ENCODE measurements at places on chromosomes 4 and X.

DNA sequence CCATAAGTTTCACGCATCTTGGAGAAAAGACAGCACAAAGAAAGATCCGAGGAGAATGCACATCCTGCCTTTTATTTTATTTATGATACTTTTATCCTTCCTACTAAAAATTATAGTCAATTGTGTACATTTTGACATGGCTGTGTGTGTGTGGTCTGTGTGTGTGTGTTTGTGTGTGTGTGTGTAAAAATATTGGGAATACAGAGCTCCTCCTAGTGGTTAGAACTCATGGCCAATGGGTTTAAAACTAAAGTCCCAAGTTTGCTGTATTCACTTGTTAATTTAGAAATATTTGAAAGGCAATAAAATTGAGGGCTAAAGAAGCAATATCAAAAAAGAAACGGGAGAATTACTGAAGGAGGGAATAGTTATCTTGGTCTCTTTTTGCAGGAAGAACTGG, 47.5 kb downstream of the NKX6-1 start:
- no peak for DNase-seq

GRCh38 chr4:8025668-8026067, 86.0 kb upstream of the AFAP1 start:
- no peak for DNase-seq

- no peak for DNase-seq
Measured at GRCh38 chr4:30443289-30443688, 276.9 kb upstream of the PCDH7 start.

DNA sequence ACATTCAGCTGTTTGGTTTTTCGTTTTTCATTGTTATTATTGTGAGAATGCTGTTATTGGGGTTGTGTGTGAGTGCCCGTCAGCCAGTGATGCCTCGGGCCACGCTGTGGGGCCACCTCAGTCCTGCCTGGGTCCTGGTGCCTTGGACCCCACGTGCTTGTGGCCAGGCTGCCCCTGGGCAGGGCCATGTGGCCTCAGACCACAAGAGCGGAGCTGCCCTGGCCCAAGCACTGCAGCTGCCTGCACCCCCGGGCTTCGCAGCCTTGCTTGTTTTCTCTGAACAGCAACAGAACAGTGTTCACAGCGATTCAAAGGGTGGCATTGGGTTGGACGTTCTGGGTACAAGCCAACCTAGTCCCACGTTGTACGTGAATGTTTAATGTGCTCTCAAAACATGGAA, 56.9 kb downstream of the CPLX1 start:
- DNase-seq: no peak

DNA sequence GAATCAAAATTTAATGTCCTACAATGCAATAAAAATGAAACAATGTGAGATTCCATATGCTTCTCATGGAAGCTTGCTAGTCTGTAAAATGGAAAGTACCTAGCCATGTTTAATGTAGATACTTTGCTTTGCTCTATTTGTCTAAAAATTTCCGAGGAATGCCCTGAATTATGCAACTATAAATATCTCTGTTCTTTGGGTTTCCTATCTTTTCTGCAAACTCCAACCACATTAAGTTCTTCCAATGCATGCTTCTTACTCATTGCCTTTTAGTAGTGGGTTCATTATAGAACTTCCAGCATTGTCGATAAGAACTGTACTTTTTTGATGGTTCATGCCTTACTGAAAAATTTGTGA, 178.3 kb downstream of the RASL11B start:
- DNase-seq: no peak
